Stomach (tissue), 19 donors: ENCODE measurements at places on chromosomes 4 and X. TPM values are rescaled to one million over a fixed set of nuclear protein-coding genes. Genes with fewer than 3 reads are reported as not detected.

The NRK gene
- total RNA-seq: 53.8 TPM

DNA sequence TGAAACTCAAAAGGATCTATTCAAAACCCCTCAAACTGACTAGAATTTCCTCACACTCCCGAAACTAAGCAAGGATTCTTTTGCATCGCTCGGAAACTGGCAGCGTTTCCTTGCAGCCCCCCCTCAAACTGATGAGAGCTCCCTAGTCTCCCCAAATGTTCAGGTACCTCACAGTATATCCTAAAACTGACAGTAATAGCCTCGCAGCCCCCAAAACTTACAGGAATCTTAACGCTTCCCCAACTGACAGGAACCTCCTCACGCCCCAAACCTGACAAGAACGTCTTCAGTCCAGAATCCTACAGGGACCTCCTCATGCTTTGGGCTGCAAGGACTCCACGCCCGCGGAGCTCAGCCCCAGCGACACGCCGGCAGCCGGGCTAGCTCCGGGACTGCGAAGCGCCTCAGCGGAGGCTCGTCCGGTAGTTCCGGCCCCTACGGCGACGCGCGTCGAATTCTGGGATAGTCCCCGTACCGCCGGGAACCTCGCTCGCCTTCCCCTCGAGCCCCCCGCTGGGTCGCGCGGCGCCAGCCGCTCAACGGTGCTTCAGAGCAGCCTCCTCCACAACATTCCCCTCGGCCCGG is 640 bp downstream of the PHF8 start:
- peak; percentile 69 for DNase-seq

DNA sequence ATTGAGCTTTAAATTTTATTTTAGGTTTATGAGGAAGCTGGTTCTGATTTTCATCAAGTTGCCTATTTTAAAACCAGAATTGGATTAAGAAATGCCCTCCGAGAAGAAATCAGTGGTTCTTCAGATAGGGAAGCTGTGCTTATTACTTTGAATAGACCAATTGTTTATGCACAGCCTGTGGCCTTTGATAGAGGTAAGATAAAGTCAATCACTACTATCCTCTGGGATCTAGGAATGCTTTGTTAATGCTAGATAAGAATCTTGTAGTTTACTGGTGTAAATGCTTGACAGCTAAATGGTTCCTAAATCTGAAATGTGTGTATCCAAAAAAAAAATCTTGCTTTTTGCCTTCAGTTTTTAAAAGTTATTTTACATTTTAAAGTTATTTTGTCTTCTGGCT is 73.0 kb upstream of the ADAD1 start:
- no peak for DNase-seq

- DNase-seq: no peak
These were observed 99.8 kb downstream of the TRAPPC11 start for GRCh38 chr4:183758758-183759447.

GRCh38 chr4:111602848-111603247 is 542.4 kb upstream of the FAM241A start:
- no peak for DNase-seq

GRCh38 chr4:134337574-134337973 is 136.0 kb upstream of the PABPC4L start:
- no peak for DNase-seq

DNA sequence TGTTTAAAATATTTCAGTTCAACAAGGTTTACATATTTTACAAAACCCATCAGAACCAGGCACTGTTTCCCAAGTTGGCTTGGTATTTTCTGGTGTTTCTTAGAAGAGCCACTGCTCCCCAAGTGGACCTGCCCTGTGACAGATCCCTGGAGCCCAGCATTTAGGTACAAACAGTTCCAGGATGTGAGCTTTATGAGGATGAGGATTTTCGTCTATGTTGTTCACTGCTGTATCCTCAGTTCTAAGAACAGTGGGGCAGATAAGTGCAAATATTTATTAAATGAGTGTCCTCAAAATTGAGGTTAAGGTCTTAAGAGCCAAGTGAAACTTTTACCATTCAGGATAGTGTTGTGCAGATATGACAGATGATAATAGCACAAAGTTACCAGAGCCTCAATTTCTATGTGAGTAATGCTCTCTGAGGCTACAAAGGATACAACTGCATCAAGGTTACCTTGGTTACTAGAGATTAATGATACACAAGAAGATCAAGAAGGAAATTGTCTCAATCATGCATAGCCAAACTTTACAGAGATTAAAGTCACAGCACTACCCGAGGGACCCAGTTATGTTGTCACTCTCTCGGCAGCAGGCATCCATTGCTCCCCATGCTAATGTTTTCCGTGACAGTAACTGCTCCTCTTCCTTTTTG is 37.5 kb downstream of the ANXA3 start:
- DNase-seq: no peak

DNA sequence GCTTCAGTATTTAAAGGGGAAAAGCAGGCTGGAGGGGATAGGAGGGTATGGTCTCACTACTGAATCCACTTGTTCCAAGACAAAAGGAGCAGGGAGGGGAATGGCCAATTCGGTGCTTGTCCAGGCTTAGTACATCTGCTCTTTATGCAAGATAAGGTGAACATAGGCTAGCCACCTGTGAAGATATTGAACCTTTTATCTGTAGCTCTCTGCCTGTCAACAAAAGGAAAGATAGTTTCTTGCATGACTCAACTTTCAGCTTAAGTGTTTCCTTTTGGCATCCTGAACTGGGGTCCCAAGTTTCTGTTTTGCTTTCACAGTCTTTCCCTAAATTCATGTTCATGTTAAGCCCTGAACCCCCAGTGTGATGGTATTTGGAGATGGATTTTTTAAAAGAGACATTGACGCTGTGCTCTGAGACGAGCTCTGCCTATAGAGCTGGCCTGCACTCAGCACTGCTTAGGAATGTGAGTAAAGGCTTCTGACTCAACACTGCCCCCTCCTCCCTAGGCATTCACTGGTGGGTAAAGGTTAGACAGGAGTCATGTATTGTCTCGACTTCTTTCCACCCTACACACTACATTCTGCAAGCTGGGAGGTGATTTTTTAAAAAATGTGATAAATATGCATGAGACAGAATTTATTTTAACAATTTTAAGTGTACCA is 28.2 kb downstream of the FAM149A start:
- peak; percentile 60 for DNase-seq

DNA sequence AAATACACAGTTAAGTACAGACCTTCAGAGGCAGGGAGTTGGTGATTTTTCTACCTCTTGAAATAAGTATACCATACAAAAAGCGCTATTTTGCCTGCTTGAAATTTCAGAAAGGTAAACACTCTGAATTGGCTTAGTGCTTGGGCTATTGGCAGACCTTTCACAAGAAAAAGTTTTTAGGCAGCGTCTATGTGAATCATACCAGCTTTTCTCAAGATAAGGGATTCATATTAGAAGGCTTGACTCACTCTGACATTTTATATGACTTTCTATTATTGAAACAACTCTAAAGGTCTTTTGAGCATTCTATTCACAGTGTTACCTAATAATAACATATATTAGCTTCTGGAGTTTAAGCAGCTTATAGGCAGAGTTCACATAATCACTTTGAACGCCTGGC is 286.4 kb upstream of the FAT1 start:
- DNase-seq: no peak
